ENCODE measurements at places on chromosomes 4 and X.

DNA sequence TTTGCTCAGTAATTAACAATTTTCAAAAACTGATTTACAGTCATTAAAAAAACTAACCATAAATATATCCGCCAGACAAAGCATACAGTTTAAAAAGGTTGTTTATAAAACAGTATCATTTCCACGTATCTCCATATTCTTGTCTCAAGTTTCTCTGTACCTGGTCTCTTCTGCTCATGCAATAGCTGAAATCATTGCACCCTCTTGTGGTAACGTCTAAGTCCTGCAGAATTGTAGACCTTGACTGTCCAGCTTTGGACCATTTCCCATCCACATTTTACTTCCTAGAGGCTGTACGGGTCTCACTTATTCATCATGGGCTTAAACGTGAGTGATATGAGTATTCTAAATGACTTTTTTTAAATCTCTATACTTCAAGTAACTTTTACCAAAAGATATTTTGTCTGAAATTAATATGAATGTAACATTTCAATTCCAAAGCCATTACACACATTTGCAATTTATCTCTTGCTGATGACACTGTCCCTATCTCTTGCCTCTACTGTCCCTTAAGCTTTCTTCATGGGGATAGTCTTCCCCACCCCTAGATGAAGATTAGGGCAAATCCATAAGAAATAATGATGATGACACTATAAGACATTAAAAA lies 118.5 kb downstream of the BTC start:
- DNase-seq: peak; percentile 58

GRCh38 chr4:85514783-85515182 lies 39.8 kb downstream of the ARHGAP24 start:
- no peak for DNase-seq

DNA sequence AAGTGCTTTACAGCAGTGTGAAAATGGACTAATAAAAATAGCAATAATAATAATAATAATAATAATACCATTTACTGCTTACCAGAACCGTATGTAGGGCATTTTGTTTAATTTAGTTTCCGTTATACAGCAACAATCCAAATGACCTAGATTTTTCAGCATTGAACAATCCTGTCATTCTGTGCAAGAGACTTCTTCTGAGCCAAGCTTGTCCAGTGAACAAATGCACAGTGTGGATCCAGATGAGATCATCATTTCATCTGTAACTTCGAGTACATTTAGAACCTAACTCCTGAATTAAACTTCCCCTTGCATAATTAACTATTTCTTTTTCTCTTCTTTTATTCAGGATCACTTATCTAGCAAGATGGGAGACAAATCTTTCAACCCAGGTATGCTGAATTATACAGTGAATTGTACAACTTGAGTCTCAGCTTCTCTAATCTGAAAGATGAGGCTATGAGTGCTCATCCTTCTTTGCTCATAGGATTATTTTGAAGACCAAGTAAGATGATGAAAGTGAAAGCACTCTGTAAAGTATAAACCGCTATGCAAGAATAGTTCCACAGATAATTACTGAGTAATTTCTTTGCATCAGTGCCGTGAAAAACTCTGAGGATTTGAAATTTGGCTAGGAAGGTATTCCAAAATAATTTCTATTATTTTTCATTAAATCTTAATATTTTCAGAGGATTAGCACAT lies 6.6 kb downstream of the CLNK start:
- DNase-seq: no peak

- DNase-seq: no peak
These were observed 2144.2 kb upstream of the AGA start for GRCh38 chr4:179586460-179586859.

- peak; percentile 50 for DNase-seq
These were observed 20.3 kb downstream of the EVC start for GRCh38 chr4:5730993-5731990.

DNA sequence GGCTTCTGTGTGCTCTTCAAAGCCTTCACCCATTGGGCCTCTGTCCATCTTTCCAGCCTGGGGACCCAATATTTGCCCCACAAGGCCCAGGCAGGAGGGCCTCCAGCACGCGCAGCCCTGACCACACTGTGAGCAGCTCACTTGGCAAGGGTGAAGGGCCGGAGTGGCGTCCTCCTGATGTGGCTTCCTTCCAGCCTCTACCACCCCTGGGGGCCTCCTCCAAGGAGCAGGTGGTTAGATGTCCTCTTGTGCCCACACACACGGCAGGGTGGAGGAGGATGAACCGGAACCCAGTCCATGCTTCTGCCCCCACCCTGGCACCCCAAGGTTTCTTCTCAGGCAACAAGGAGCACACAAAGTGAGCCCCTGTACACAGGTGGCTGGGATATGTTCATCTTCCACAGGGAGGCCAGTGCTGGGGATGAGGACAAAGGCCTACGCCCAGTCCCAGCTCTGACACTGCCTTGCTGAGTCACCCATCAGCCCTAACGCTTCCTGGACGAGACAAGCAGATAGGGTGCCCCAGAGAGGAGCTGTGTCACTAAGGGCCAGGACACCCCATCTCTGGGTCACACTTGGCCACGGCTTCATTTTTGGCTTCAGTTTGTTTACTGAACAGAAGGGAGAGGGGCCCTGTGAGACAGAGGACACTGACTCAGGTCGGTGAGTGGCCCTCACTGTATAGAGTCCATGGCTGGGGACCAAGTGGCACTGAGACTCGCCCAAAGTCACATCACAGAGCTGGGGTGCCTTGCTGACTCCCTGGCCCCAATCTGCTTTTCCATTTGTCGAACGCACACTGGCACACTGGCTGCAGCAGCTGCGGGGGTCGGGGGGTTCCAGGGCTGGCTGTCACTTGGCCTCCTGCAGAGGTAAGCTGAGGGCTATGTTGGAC lies 1.9 kb downstream of the UBL4A start:
- peak; percentile 23 for DNase-seq

- peak; percentile 44 for DNase-seq
These were observed 6.3 kb downstream of the DCHS2 start for GRCh38 chr4:154485127-154485773.

DNA sequence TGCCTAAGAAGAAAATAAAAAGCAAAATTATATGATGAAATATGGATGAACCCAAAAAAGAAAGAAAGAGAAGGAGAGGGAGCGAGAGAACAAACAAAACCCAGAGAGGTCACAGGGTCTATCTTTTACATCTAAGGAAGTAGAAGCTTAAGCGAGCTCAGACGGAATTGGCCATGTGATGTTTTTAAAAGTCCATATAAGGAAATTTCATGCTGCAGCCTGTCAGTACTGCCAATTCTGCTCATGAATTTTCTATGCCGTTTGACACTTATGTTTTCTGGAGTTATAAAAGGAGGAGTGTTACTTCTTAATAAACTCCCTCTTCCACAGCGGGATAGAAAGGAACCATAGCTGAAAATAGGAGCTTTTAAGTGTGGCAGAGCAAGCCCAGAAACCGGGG lies 32.9 kb upstream of the DCX start:
- DNase-seq: no peak

DNA sequence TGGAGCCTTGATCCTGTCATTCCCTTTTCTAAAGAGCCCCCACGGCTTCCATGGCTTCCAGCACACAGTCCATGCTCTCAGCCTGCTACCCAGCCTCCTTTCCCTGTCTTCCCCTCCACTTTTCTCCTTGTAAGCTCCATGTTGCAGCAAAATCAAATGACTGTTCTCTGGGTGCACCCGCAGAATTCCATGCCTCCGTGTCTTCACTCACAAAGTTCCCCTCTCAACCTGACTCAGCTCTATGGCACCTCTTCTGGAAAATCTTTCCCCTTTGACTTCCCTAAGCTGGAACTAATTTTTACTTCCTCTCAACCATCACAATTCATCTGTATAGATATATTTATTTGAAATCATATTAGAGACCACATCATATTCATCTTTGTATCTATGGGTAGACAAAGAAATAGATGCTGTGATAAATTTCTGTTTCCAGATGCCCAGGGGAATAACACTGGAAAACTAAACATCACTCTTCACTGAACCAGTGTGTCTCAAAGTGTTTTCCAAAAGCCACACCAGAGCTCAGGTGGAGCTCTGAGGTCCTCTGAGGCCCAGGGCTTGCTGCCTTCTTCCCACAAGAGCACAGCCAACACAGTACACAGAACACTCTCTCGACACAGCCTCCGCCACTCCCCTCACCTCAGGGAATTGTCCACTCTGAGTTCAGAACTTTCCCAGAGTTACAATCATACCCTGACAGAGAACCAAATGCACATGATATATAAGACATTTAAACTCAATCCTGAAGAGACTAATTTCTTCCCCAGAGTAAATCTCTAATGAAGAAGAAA lies 3.3 kb downstream of the SETD7 start:
- DNase-seq: no peak

DNA sequence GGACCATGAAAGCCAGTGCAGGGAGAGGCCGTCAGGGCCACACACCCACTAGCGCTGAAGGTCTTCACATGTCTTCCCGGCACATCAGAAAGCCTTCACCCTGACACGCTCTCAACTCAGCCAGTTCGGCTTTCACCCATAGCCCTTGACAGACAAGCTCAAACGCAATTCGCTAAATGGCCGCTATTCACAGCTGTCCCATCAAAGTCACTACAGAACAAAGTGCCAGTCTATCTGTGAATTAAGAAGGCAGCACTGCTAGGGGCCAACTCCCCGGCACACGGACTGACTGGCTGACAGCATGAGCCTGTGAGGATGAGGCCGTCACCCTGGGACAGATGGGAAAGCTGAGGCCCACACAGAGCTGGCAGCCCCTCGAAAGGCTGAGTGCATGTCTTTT lies 45.7 kb downstream of the ACOX3 start:
- no peak for DNase-seq

- no peak for DNase-seq
These were observed 71.0 kb downstream of the SNCA start for GRCh38 chr4:89765966-89766365.

DNA sequence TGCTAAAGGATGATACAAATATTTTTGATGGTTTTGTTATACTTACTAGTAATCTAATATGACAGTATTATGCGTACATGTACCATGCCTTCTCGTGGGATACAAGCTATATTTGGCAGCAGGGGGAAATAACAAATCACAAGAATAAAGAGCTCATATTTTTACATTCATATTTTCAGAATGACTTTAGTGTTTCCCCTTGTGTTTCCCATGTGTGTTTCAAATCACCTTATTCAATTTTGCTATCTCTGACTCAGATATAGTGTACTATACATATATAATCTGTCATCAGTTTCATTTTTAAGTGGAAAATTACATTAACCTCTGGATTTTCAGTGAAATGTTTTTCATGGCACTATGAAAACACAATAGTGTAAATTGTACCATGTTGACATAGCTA lies 146.8 kb downstream of the RPA4 start:
- DNase-seq: no peak

- DNase-seq: no peak
These were observed 71.1 kb downstream of the MAP9 start for GRCh38 chr4:155305619-155306018.

DNA sequence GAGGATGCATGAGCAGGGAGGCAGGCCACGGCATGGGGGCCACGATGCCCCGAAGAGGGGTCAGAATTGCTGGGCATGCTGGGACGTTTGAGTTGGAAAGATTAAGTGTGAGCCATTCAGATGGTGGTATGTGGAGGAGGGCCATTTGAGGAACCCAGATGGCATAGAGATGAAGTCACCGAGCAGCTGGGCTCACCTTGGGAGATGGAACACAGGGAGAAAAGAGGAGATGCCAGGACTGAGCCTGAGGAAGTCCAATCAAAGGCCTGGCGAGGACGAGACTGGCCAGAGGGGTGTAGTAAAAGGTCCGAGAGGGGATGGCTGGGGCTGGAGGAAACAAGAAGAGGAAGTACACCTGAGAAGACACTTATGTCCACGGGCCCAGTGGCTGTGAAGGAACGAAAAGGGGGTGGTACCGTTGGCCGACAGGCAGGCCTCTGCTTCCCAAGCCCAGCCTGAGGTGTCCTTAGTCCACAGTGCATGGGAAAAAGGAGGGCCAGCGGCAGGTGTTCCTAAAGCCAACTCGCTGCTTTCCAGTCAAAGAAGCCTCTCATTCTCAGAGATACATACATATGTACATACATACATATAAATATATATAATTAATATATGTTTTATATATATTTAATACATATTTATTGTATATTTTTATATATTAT lies 54.6 kb upstream of the CLCN4 start:
- no peak for DNase-seq

- DNase-seq: no peak
These were observed 24.1 kb downstream of the DCTD start for GRCh38 chr4:182893047-182893446.

DNA sequence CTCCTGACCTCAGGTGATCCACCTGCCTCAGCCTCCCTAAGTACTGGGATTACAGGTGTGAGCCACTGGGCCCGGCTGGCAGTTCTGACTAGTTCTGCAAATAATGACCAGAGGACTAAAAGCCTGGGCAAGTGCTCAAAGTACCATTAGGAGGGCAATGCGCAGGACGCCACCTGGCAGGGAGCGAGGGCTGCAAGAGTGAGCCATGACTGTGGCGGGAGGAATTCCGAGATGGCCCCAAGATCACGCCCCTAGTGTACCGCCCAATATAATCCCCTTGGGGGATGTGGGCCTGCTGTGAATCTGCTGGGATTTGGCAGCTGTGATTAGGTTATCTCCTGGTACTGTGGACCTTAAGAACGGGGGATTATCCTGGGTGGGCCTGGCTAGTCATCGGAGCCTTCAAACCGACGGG lies 26.2 kb upstream of the GPR78 start:
- DNase-seq: no peak

DNA sequence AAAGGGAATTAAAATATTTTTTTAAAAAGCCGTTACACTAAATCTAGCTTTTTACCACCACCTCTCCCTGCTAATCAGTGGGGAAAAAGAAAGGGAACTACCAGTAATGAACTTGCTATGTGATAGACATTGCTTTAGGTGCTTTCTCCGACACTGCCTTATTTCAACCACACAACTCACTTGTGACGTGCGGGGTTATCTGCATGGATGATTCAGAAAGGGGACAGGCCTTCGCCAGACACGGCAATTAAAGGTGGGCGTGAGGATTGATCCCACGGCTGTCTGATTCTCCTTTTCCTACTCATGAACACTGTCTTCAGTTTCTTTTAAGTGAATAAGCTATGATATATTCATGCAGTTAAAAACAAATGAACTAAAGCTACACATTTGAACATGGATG lies 882 bp upstream of the CXCR3 start:
- peak; percentile 35 for DNase-seq

GRCh38 chr4:126124818-126125217 lies 810.1 kb downstream of the FAT4 start:
- no peak for DNase-seq

DNA sequence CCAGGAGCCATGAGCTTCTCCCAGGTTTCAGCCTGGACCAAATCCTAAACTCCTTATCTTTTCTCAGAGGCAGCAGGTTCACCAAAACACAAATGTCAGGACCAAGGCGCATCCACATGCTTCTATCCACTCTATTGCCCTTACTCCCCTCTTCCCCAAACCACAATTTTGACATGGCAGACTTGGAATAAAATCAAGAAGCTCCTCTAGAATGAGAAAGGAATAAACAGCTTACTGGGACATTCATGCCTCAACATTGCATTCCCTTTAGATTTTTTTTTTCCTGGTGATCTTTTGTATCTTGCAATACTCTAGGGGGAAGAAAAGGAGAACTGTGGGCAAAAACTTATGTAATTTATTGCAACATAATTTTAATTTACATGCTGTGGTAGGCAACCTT lies 119.1 kb downstream of the TSPAN5 start:
- DNase-seq: no peak

- DNase-seq: peak; percentile 72
These were observed 12.8 kb upstream of the NSUN7 start for GRCh38 chr4:40736910-40737309.

Data from suppressor macrophage treated with lipopolysaccharide for 4 hours (primary cell).